ENCODE measurements at places on chromosomes 11 and 22.

GRCh38 chr22:27829620-27830019, 28.1 kb upstream of the MN1 start:
- DNase-seq: no peak

DNA sequence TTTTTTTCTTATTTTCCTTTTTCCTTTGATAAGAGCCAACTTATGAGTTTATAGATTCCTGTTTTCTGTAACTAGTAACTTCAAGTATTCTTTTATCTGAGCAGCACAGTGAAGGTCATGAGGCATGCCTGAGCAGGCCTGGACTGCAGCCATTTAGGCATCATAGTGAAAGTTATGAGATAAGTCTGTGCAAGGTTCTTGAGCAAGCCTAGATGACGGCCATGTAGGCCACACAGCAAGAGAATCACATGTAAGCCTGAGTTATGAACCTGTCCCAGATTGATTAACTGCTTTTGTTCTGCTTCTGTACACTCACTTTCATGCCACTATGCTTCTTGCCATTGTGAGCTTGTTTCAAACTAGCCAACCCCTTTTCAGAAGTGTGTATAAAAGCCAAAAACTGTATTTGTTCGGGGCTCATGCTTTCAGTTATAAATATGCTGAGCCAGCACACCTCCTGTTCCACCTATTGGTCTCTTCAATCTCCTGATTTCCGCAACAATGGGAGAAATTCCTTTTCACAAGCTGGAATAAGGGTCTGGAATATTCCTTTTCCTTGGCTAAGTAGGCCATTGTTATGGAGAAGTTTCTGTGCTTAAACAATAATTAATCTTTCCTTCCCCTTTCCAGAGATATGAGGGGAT, 745.7 kb downstream of the FAM181B start:
- DNase-seq: peak; percentile 8

GRCh38 chr22:22348127-22348814, 103.7 kb downstream of the VPREB1 start:
- DNase-seq: no peak

DNA sequence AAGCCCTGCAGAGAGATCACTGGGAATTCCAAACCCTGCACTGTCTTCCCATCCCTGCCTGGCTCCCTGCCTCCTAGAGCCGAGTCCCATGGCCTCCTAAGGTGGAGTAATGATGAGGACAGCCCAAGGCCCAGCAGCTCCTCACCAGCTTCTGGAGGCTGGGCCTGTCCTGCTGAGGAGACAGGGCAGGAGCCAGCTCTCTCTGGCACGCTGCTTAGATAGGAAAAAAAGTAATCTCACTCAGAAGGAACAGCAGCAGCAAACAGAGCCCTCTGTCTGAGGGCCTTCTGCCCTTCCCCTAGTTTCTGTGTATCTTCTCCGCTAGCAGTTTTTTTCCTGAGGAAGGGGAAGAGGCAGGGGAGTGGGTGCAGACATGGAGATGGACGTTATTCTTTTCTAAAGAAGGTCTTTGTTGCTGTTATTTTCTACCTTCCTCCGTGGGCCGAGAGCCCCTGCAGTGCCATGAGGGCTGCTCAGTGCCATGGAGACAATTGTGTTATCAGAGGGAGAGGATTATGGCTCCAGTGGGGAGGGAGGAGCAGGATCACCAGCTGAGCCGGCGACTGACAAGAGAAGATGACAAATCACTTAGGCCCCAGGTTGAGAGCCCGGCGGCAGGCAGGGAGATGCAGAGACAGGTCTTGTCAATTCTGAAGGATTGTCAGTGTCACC, 315.3 kb downstream of the BUD13 start:
- DNase-seq: no peak

DNA sequence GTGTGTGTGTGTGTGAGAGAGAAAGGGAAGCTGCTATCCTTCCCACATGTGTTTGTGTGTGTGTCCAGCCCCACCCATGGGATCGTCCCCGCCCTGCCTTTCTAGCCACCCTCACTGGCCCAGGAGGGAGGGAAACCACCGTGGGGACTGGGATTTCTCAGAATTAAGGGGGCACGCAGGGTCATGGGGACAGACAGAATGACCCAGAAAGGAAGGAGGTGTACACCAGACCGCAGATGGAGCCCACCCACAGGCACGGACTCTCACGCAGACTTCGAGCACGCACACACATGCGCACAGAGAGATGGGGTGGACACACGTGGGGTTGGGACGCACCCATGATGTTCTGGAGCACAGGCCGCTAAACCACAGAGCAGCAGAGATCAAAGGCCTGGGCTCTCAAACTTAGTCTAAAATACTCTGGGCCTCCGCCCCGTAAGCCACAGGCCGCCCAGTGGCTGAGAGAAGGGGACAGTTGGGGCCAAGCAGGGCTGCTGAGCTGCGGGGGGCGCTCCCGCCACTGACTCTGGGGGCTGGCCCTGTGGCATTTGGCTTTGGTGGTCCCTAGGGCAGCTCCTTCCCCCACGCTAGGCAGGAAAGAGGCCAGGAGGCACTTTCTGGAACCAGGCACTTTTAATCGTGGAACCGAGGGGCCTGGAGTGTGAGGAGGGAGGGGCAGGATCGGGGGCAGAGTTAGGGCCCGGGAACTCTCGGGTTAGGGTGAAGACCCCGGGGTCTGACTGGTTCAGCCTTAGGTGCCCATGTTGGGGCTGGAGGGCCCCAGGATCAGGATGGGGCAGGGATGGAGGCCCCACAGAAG, 1.5 kb downstream of the IFITM5 start:
- DNase-seq: no peak

Data from right lung (tissue), 10 donors.